ENCODE measurements at places on chromosomes 7 and 10.

DNA sequence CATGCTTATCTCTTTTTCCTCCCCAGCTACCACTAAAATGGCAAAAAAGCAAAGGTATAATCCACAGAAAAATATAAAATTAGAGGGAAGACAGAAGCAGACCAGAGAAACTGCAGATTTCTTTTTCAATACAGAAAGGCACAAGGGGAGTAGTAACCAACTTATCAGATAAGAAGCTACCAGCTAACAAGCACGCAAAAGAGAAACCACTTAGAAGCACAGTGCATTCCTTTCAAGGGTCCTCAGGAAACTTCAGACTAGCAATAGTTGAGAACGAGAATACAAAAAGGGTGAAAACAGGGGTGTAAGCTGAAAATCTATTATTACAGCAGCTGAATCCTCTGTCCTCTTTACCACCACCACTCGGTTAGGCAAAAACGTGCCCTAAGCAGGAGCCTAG is 9.9 kb upstream of the OR2A5 start:
- DNase-seq, result no peak

DNA sequence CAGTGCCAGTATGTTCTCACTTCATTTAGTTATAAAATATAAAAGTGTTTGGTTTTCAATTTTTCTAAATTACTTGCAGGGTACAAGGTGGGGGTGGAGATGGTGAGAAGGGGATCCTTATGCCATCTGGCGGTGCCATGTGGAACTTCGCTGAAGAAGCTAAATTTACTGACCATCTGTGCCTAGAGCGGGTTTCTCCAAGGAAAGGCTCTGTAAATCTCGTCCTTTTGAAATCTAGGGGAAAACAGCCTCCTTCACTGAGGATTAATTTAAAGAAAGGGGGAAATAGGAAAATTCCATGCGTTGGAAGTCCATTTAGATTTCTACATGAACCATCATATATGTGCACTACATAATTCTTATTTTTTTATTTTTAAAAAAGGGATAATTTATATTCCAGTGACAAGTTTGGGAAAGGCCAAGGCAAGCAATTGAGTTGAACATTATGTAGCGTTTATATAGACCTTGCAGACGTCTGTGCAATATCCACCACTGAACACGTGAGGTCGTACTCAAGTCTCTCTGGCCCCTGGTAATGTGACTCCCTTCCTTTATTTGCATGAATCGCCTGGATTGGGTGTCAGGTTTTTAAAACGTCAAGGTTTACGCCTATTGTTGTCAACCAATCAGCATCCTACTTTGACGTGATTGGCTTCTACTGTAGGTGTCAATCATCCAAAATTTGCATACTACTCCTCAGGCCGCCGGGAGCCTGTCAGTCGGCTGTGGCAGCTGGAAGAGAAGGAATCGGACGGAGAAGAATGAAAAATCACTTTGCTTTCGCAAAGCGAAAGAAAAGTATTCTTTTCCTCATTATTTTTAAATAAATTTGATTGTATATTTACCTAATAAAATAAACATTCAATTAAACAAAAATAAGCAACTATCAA is 297.1 kb upstream of the NFE2L3 start:
- no peak for DNase-seq

- no peak for DNase-seq
These were observed 109.4 kb downstream of the SUGCT start for GRCh38 chr7:40244226-40244625.

DNA sequence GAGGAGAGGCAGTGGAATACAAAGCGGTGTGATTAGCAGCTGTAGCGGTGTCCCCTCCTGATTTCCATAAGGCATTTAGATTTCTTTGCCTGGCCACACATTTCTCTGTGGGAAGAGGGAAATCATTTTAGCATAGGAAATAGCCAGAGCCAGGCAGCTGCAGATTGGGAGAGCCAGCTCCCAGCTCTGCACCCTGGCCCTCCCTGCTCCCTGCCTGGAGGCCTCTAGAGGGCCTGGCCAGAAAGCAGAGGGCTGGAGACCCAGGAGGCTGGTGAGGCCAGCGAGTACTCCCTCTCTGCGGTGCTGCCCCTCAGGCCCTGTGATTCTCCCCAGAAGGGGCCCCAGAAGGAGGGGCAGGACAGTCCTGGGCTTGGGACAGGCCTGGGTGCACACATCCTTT is 85.7 kb downstream of the C10orf105 start:
- no peak for DNase-seq

DNA sequence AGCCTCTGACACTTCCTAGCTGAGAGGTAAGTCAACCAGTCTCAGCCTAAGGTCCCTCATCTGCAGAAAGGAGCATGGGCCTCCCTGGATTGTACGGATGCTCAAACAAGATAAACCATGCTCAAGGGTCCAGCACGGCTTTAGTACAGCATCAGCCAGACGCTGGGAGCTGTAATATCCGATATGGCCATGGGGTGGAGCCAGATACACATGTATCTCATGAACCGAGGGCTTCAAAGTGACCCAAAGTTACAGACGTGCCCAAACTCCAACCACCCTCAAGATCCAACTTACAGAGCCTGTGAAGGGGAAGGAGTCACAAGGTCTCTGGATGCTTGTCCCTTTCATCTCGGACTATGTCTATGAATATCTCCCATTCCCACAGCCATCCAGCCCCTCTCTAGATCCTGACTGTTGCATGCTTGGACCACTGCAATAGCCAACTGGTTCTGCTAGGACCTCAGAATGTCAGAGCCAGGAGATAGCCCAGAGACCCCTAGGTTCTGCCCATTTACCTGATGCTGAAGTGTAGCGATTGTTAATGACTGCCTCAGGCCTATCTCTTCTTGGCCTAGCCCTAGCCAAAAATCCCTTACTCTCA is 142.4 kb downstream of the SH3PXD2A start:
- DNase-seq, result peak; percentile 54

DNA sequence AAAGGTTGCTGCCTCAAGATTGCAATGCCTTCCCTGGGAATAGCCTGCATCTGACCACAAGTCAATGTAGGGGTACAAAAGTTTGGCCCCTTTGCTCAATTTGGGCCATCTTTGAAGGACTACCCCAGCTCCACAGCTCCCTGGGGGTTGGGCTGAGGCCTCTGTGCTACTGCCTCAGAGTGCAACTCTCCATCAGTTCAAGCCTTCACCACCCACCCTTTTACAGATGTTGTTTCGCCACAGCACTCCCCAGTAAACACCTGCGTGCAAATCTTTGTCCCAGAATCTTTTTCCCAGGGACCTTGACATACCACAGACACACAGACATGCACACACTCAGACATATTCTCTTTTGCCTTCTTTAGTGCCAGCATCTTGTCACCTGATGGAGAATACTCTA is 66.0 kb upstream of the ANKRD1 start:
- no peak for DNase-seq

DNA sequence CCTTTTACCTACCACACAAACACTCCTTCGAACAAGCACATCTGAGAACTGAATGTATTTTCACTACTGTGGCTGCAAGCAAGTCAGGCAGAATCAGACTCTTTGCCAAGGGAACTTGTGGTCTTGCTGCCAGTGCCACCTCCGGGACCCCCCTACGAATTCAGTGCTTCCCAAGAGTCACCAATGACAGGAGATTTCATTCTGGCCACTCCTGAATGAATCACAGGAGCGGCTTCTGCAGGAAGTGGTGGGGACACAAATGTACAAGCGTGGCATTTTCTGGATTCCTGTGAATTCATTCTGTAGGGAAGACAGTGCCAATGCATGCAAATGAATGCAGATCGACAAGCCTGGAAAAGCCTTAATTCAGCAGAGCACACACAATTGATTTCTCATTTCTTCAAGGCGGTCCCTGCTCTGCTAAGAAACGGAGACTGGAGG is 161.2 kb downstream of the CAMK1D start:
- DNase-seq, result no peak

GRCh38 chr7:35705932-35706461 is 11.1 kb upstream of the HERPUD2 start:
- DNase-seq, result no peak

DNA sequence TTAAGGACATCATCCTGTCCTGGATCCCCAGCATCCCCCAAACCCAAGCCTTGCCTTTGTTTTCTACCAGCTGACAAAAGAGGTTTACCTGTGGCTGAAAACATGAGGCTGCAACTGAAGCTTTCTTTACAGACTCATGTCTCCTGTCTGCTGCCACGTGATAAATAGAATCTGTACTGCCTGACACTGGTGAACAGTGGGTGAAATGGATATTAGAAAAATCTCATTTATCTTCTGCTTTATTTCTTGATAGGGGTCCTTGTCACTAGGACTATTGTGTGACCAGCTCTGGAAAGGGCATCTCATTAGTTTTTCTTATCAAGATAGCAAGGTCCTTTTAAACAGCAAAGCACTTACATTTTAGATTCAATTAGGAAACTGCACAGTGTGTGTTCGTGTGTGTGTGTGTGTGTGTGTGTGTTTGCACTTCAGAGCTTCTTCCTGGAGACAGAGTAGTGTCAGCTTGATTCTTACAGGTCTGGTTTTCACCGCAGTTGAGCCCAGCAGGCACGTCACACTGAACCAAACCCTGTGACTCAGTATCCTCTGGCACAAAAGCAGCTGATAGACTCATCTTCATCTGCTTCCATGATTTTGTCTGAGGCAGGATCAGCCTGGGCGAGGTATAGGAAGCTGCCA is 373.5 kb upstream of the CELF2 start:
- DNase-seq, result no peak

GRCh38 chr7:50462361-50462760 is 12.2 kb upstream of the FIGNL1 start:
- no peak for DNase-seq

- no peak for DNase-seq
These were observed 138.6 kb downstream of the LHPP start for GRCh38 chr10:124600051-124600880.

- no peak for DNase-seq
These were observed 471.2 kb downstream of the PLXNA4 start for GRCh38 chr7:132105096-132105495.

DNA sequence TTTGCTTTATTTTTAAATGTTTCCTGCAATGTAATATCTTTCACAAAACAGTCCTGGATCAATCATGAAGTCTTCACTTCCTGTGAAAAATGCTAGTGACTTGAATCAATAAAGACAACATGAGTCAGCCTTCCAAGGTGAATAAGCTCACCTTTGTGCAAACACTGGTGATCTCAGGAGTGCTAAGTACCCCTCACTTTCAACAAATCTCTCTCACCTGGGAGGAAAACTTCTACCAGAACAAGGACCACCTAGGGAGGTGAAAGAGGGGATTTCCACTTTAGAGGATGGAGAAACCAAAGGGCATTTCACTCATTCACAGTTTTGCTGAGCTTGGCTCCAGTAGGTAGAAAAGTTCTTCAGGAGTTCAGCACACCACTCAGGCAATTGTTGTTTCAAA is 64.8 kb downstream of the CALD1 start:
- no peak for DNase-seq

DNA sequence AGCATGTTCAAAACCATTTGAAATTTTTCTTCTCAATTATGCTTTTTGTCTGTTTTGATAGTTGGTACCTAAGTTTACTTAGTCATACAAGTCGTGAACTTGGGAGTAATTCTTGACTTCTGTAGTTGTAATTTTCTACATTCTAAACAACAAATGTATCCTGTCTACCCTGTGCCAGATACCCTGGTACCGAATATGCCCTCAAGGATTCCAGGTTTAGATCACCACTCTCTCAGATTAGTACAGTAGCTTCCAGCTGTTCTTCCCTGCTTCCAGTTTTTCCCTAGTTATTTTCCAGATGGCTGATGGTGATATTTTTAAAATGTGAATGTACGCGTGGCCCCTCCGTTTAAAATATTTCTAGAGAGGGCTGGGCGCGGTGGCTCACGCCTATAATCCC is 6.5 kb downstream of the STAM start:
- no peak for DNase-seq

DNA sequence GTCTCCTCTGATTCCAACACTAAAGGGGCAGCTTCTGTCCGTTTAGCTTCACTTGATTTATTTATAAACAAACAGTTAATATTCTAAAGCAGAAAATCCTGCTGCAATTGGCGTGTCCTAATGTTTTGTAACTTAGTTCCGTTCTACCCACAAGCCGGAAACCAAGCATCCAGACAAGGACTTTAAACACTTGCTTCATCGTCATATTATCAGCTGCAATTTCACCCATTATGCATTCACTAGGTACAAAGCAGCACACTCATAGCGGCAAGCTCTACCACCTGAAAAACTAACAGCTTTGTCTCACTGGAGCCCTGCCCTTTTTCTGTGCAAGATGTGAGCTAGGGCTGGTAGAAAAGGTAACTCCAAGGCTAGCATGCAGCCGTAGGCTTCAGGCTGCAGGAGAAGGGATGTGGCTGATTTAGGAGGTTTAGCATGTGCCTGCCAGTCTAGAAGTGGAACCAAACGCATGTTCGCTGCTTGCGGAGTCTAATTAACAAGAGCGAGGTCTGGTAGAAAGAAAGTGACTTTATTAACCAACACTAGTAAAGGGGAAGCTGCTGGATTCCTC is 43.7 kb upstream of the BPGM start:
- no peak for DNase-seq

- no peak for DNase-seq
These were observed 115.1 kb upstream of the RET start for GRCh38 chr10:42961796-42962109.

DNA sequence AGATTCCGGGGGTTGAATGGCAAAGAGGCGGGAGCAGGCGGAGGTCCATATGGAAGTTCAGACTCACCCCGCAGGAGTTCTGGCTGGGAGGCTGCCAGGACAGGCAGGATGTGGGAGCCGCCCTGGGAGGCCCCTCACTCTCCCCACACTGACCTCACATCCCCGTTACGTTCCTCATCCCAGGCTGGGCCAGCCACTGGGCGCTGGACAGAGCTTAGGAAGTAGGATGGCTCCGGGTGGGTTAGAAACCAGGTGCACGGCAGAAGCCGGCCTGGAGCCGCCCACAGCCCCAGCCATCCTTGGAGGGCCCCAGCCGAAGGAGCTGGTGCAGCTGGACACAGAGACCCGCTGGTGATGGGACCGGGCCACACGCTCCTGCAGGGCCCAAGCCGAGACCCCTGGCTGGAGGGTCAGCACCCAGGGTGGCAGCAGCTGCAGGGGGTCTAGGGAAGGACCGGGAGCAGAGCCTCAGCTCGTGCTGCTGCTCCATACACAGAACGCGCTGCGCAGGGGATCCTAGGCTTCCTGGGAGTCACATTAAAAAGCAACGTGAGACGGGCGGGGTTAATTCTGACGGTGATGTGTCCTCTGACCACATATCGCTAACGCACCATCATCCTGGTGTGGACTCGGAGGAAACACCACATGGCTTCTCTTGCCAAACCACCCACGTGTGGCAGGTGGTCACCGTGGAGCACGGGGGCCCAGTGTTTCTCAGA is 98.6 kb upstream of the DIP2C start:
- no peak for DNase-seq

- no peak for DNase-seq
These were observed 174.5 kb downstream of the AHR start for GRCh38 chr7:17472939-17473338.

- DNase-seq, result no peak
These were observed 482 bp downstream of the CCDC6 start for GRCh38 chr10:59905731-59906416.

GRCh38 chr7:55065511-55066229 is 46.9 kb downstream of the EGFR start:
- no peak for DNase-seq

DNA sequence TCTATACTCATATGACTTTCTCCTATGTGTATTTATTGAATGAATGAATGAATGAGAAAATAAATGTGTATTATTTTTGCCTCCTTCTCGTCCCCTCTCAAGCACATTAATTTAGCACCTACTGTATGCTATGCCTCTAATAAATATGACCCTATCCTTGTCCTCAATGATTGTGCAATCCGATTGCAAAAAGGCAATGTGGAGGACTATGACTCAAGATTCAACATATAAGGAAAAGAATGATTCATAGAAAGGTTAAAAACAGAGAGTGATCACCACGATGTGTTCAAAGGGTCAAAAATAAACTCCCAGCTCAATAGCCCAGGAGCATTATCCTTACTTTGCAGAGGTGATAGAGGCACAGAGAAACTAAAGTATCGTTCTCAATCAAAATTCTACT is 322.8 kb upstream of the SORCS1 start:
- DNase-seq, result no peak

Measured in effector memory CD4-positive, alpha-beta T cell (primary cell).